ENCODE measurements at places on chromosomes 1 and 21.

GRCh38 chr1:58683519-58683918 is 16.3 kb downstream of the MYSM1 start:
- no peak for DNase-seq

DNA sequence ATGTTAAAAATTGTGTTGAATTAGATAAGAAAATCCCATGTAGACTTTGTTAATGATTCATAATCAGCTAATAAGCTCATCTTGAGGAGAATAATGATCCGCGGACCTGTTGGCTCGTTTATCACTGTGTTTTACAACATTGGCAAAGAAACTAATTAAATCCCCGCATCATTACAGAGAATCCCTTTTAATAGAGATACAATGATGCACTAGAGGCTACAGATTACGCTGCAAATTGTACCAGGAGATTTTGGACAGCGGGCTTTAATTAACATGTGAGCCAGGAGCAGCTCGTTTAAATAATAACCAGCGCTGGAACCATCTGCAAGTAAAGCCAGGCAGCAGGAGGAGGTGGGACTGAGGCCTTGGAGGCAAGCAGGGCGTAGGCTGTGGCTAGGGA is 280.3 kb upstream of the POU3F1 start:
- DNase-seq: no peak

DNA sequence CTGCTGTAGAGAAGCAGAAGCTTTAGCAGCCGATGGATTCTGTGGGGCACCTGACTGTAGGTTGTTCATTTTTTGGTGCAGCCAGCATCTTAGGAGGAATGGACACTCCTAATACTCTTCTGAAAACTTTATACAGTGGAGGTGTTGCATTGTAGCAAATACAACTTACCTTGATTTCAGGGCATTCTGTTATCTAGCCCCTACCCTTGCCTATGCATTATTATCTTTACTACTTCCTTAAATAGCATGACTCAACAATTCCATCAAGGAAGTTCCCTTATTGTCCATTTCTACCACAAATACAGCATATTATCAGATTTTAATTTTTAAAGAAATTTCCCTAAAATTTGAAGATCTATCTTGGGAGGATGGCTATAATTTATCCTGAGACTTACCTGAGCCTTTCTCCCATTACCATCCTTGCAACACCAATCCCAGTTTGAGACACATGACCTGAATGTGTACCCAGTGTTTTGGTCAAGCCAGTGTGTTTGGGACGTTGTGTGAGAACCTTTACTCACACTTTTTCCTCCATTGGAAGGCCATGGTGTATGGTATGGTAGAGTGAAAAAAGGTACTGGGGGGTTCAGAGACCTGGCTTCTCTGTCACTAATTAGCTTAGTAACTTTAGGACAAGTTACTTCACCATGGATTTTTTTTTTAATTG is 9.2 kb downstream of the POU2F1 start:
- DNase-seq: no peak

- no peak for DNase-seq
These were observed 8.6 kb downstream of the CHODL start for GRCh38 chr21:18253221-18253620.

DNA sequence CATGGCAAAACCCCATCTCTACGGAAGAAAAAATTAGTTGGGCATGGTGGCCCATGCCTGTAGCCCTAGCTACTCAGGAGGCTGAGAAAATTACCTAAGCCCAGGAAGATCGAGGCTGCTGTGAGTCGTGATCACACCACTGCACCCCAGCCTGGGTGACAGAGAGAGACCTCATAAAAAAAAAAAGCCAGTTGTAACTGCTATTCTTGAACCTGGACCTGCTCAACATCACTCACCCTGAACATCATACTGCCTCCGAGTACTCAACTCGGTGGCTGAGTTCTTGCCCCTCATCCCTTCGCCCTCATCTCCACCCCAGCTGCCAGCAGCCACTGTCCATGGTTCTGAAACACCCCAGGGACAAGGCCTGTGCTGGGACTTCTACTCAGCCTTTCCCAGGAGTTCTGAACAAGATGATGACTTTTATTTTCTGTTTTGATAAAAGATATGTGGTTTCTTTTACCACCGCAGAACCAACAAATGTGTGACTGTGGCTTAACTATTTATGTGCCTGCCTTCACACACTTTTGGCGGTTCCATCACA is 5.4 kb upstream of the DISP3 start:
- DNase-seq: no peak

- no peak for DNase-seq
These were observed 90.0 kb upstream of the CAMK1G start for GRCh38 chr1:209493559-209493958.

DNA sequence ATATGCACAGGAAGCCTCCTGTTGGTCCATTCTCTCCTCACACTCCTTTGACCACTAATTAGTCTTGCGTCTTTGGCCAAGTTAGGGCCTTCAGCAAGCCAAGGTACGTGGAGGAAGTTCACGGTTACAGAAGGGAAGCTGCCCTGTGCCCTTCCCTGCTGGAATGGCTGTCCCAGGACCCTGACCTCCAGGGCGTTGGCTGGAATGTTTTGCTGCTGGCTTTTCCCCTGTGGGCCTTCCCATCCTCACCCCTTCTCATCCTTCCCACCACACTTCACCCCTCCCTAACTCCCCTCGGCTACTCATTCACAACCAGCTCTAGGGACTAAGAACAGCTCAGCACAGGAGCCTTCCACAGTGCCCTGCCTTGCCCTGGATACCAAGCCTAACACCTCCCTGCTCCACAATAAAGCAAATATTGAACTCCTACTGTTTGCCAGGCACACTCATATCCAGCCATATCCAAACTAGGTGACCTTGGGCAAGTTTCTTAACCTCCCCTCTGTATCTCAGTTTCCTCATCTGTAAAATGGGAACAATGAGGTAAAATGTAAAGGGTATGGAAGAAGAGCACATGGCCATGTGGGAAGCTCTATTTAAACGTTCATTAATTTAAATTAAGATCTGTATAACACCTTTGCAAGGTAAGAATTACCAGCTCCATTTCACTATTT is 8.8 kb upstream of the CDCP2 start:
- no peak for DNase-seq

DNA sequence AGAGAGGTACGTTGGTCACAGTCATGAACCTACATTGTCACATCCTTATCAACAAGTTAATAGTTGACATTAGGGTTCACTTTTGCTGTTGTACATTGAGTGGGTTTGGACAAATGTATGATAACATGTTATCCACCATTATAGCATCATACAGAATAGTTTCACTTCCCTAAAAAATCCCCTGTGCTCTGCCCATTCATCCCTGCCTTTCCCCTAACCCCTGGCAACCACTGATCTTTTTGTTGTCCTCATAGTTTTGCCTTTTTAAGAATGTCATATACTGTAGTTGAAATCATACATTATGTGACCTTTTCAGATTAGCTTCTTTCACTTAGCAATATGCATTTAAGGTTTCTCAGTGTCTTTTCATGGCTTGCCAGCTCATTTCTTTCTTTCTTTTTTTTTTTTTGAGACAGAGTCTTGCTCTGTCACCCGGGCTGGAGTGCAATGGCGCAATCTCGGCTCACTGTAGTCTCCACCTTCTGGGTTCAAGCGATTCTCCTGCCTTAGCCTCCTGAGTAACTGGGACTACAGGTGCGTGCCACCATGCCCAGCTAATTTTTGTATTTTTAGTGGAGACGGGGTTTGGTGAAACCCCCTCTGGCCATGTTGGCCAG is 50.6 kb downstream of the UCK2 start:
- DNase-seq: no peak

All from DMS 273 treated with DMSO at 0.1 percent for 48 hours (cell line).